ENCODE measurements at places on chromosomes 4 and X. TPM values are rescaled to one million over a fixed set of nuclear protein-coding genes. Genes with fewer than 3 reads are reported as not detected.
A peak's percentile ranks its signal among the peaks of the same experiment; 100 is the strongest.

- ATAC-seq: peak; percentile 73
These were observed 984.4 kb upstream of the PABPC4L start for GRCh38 chr4:135186002-135186401.

GRCh38 chrX:17053502-17053901 lies 107.0 kb downstream of the REPS2 start:
- ATAC-seq: no peak

- ATAC-seq: no peak
These were observed 76.2 kb upstream of the GBA3 start for GRCh38 chr4:22616516-22616915.

GRCh38 chr4:1542226-1542490 lies 135.9 kb upstream of the NKX1-1 start:
- ATAC-seq: no peak

DNA sequence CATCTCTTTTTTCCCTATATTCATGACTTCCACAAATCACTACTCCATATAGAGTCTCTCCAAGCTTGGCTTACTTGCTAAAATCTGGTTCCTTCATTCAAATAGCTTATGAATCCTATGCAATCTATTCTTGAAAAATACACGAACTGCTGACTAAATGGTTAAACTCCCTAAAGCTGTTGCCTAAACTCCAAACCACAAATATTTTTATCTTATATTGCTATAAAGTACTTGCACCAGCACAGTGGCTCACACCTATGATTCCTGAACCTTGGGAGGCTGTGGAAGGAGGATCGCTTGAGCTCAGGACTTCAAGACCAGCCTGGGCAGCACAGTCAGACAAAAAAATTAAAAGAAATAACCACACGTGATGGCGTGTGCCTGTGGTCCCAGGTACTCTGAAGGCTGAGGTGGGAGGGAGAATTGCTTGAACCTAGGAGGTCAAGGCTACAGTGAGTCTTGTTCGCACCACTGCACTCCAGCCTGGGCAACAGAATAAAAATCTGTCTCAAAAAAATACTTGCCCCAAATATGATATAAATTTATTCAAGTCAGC lies 2.2 kb downstream of the FBXO8 start:
- no peak for ATAC-seq

DNA sequence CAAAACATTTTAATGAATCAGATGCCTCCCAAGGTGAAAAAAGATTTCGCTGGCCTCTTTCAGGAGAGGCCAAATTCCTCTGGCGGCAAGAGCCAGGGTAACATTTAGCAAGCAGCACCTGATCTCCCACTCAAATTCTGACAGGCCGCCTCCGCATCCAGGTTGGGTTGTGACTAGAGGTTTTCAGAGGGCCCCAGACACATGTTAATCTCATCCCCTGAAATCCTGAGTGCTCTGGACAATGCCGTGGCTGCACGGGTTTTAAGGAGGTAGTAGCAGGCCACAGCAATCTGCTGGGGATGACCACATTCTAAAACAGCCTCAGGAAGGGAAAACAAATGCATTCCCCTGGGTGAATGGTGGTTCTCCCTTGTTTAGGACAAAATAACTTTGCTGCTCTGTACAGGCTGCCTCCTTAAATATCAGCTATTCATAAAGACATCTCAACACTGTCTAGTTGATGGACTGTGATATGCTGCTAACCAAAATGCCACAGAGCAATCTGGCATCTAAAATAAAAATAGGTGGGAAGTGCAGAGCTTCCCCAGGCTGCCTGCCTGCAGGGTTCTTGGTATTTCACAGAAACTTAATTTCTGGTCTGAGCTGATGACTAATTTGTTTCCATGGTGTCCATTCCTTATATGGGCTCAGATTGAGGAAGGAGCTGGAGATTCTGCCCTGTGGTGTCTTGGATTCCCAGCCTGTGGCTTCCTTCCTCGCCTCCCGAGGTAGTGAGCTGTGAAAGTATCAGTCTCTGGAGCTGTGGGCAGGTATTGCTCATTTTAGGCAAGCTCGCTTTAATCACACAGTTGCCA lies 202.0 kb downstream of the DCLK2 start:
- ATAC-seq: peak; percentile 46

DNA sequence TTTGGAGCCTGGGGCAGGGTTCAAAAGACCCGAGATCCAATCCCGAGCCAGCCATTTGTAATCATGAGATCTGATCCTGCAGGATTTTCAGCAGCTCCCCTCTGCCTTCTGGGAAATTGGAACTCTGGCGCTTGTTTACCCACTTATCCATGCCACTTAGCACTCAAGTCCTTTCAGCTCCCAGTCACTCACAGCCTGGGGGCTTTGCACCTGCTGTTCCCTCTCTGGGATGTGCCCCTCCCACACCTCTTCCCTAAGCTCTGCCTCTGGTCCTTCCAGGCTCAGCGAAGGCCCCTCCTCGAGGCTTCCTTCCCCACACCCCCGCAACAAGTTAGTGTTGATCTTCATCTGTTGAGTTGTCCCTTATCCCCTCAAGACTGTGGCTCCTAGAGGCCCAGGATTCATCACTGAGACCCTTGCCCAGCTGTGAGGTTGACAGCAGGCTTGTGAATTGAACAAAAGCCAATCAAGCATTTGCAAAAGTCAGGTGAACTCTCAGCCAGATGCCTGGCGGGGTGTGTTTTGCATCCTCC lies 99.1 kb upstream of the AFAP1 start:
- no peak for ATAC-seq

GRCh38 chr4:181753207-181753606 lies 490.0 kb upstream of the TENM3 start:
- ATAC-seq: no peak

GRCh38 chr4:182207830-182208396 lies 35.3 kb upstream of the TENM3 start:
- ATAC-seq: peak; percentile 66

DNA sequence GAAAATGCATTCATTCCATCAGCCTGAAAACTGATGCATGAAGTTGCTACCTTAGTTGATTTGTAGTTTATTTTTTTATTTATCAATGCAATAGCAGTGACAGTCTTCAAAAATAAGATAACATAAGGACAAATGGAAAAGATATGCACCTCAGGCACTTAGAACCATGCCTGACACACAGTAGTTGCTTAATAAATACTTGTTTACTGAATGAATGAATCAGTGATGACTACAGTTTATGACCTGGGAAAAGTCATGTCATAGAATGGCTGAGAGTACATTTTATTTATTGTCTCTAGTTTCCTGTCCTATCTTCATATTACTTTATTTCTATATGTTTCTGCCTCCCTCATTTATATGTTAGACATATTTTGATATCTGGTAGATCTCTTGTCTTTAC lies 171.8 kb downstream of the TLL1 start:
- no peak for ATAC-seq

GRCh38 chrX:46803140-46803539 lies 33.7 kb upstream of the RP2 start:
- ATAC-seq: no peak

DNA sequence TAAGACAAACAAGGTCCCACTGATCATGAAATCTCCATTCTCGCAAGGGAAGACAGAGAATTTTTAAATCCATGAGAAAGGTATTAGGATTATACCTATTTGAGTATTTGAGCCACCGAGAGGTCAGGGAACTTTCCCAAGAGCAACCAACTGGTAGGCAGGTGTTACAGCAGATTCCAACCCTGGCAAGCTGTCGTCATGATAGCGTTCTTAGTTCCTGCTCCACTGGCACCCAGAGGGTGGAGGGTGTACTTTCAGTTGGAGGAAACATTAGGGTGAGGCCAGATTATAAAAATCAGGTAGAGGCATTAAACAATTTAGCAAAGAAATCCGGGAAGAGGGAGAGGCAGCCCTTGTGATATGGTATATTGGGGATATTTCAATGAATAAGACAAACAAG lies 23.3 kb downstream of the COQ2 start:
- no peak for ATAC-seq

- ATAC-seq: no peak
These were observed 2020.0 kb upstream of the ADGRL3 start for GRCh38 chr4:59180161-59180560.

- peak; percentile 20 for ATAC-seq
These were observed at the start of gene MAGED2 for GRCh38 chrX:54807524-54808108. TSS of gene MAGED2 (plus strand) at chrX:54807745. CDS start at chrX:54809332, 1,587 bp downstream.

GRCh38 chr4:108519208-108519833 lies 101.1 kb upstream of the RPL34 start:
- ATAC-seq: no peak

DNA sequence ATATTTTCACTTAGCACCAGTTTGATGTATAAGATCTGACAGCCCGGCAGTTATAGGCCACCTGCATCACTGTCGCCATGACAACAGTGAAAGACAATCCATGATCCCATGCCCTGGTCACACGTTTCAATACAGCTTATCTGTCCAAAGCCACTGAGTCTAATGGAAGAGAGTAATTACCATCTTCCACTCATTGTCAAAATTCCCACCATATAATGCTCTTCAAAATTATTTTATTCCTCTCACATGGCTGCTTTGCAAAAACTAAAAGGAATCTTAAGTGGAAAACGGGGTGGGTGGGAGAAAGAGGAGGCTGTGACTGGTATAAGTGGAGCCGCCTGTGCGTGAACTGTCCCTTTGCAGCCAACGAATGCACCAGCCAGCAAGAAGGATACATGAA lies 44.2 kb downstream of the MAML3 start:
- ATAC-seq: no peak

DNA sequence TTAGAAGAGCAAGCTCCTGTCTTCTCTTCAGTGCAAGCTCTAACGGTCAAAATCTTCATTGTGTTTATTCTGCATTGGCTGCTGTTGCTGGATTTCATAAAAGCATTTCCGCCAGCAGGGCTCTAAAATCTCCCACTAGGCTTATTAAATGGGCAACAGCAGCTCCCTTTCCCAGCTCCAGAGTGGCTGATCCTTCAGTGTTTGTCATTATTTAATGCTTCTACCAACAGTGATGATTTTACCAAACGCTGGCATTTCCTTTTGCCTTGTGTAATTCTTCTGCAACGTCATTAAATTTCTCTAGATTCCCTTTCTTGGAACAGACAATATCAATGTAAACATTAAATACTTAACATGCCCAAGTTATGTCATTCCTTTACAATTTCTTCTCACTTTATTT lies 20.1 kb downstream of the SLC7A11 start:
- ATAC-seq: peak; percentile 50

DNA sequence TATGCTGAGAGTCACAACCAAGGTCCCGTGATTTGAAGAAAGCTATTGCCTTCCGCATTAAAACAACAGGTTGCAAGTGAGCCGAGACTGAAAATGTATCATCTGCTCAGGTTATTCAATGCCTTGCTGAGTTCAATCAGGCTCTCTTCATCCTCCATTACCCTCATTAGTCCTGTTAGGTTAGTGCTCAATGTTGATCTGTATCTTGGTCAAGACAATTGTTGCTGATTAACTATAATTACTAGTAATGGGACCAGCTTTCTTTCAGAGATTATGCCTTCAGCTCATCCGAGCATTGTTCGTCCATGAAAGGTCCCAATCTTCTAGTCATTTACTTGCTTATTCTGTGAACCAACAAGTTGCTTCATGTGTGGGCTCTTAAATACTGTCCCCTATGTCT lies 534.6 kb upstream of the FAM241A start:
- ATAC-seq: no peak

DNA sequence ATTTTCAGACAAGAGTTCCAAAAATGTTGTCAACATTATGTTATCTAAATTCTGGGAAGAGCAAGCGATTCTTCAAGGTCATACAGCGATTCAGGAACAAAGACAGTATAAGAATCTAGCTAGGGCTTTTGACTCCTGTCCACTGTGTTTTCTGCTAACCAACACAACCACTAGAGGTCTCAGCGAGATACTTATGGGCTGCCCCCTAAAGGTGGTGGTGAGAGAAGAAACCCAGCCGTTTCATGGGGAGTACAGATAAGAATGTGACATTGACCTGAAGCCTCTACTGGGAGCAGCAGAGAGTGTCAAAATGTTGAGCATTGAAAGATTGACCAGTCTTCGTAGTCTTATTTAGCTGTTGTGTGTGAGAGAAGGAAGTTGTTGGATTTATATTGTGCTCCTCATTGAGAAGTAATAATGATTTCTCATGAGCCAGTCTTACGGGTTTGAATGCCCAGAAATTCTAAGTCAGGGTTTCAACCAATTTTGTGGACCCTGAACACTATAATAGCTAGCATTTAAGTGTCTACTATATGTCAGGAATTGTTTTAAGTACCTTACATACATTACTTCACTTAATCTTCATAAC lies 168.3 kb downstream of the SPRY1 start:
- ATAC-seq: no peak

DNA sequence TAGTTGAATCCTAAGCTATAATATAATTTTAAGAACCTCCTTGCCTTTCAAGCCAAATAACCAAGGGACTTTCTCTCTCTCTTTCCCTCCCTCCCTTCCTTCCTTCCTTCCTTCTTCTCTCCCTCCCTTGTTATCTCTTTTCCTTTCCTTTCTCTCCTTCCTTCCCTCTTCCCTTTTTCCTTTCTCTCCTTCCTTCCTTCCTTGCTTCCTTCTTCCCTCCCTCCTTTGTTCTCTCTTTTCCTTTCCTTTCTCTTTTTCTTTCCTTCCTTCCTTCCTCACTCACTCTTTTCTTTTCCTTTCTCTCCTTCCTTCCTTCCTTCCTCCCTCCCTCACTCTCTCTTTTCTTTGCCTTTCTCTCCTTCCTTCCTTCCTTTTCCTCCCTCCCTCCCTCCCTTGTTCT lies 42.4 kb downstream of the PDGFRA start:
- no peak for ATAC-seq

- ATAC-seq: no peak
These were observed 457.4 kb downstream of the CENPC start for GRCh38 chr4:67087897-67088296.

- ATAC-seq: no peak
These were observed 1844.5 kb downstream of the PCDH7 start for GRCh38 chr4:32564626-32565025.

GRCh38 chr4:22897520-22898108 lies 204.9 kb downstream of the GBA3 start:
- no peak for ATAC-seq

DNA sequence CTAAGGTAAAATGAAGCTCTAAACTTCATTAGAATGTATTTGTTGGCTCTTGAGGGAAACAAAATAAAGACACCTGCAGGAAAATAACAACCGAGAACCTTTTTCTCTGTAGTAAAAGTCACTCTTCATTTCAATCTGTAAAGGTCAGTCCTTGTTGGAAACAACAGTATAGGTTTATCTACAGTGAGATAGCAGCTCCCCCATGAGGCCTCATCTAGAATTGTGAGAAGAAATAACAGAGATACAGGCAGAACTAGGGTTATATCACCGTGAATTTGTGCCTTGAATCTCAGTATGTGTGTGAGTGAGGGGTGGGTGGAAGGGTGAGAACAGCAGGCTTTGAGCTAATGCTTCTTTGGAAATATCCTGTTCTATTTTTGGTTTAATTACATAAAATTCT lies 107.8 kb upstream of the FMR1 start:
- peak; percentile 65 for ATAC-seq

The PCDH18 gene
- total RNA-seq: 99.7 TPM

The STX18 gene
- total RNA-seq: 45.5 TPM

The NXF2 gene
- not detected for total RNA-seq

The AR gene
- 3.0 TPM for total RNA-seq

The IBSP gene
- 0.14 TPM for total RNA-seq

The ANKRD50 gene
- total RNA-seq: 48.6 TPM

The TMEM164 gene
- 15.6 TPM for total RNA-seq
